ENCODE measurements at places on chromosomes 16 and 17.
A peak's percentile ranks its signal among the peaks of the same experiment; 100 is the strongest.

- no peak for DNase-seq
Observed at GRCh38 chr17:80503031-80503430, 26.6 kb upstream of the NPTX1 start.

DNA sequence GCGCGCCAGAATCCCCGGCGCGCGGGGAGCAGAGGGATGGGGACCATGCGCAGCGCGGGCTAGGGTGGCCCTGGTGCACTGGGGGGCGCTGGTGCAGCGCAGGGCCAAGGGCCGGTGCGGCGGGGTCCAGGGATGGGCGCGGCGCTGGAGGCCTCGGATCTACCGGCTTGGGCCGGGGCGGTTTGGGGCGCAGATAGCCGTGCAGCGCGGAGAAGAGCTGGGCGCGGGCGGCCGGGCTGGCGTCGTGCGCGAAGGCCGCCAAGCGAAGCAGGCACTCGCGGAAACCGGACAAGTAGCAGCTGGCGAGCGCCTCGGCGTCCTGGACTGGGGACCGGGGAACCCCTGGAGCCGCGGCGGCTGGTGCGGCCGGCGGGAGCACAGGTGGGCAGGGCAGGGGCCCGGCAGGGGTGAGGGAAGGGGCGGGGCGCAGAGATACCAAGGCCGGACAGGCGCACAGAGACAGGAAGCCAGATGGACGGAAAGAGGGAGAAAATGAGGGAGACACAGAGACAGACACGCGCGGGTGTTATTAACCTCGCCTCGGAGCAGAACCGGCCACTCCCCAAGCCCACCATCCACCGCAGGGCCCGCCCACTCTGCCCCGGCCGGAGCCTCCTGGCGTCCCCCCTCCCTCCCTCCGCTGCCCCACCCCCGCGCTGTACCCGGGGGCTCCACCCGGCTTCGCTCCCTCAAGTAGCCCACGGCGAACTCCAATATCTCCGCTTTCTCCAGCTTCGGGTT lies 2.1 kb downstream of the HES7 start:
- DNase-seq = peak; percentile 77

- DNase-seq = no peak
Observed at GRCh38 chr17:20035501-20035900, 26.3 kb downstream of the SPECC1 start.

DNA sequence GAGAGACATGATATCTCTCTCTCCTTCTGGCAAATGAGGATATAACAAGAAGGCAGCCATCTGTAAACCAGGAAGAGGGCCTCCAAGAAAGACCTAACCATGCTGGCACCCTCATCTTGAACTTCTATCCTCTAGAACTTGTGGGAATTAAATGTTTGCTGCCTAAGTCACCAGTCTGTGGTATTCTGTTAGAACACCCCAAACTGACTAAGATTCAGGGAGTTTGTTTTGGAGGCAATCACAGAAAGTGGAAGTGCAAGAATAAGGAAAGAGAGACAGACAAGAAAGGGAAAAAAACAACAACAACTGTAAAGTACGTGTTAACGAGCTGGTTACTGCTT lies 114.5 kb upstream of the GOT2 start:
- DNase-seq = no peak

- DNase-seq = peak; percentile 43
Observed at GRCh38 chr17:5558815-5559785, 25.2 kb downstream of the NLRP1 start.

DNA sequence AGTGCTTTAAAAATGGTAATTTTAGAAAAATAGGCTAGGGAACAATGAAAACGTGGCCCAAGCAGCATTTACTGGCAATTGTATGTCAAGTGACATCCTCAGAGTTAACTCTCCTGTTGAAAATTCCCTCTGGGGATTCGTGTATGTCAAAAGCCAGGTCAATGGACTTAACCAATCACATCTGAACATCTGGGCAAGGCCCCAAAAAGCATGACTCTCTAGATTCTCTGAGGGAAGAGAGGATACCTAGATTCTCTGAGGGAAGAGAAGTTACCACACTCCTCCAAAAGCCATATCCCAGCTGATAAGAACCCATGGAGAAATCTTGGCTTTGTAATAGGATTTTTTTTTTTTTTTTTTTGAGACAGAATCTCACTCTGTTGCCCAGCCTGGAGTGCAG lies 23.5 kb downstream of the NFE2L1 start:
- DNase-seq = no peak

DNA sequence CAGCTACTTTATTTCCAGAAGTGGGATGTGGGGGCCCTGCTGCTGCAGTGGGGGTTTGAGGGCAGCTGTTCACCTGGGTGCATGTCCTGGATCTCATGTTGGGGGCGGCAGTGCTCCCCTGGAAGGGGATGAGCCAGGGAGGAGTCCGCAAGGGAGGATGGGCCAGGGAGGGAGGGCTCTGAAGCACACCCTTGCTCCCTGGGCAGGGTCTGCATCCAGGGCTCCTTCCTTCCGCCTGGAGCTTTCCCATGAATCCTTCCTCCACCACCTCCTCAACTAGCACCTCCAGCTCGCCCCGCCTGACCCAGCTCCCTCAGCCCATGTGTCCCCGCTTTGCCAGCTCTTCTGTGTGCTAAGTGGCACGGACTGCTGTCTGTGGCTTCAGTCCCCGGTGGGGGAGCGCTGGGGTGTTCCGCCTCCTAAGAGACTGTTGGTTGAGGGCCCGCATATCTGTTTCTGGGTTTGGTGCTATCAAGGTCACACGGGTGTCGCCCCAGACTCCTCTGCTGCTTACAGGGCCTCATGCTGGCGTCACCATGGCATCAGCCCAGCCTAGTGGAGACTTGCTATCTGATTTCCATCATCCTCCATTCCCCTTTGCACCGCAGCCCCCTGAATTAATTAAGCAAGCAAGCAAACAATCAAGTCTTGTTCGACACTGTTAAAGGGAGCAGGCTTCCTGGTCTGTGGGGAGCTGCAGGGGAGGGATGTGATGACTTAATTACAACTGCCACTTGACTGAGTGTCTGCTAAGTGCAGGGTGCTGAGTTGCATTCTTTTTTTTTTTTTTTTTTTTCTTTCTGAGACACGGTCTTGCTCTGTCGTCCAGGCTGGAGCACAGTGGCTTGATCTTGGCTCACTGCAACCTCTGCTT lies 71.8 kb downstream of the PRKCA start:
- DNase-seq = peak; percentile 76
